ENCODE measurements at places on chromosomes 7 and 10. TPM values are rescaled to one million over a fixed set of nuclear protein-coding genes. Genes with fewer than 3 reads are reported as not detected.

Gene PTPN12
- 166 TPM for total RNA-seq

Gene ZNF425
- total RNA-seq: 3.2 TPM

Gene ACHE
- 0.94 TPM for total RNA-seq

Gene VDAC2
- total RNA-seq: 120 TPM

Gene ASL
- total RNA-seq: 25.7 TPM

Gene RASA4B
- total RNA-seq: 59.3 TPM

Gene ELMO1
- total RNA-seq: 151 TPM

Gene CDK14
- 79.4 TPM for total RNA-seq

Gene TRIM50
- total RNA-seq: 0.71 TPM

Gene GTF2IRD1
- total RNA-seq: 29.5 TPM

Gene AKAP9
- total RNA-seq: 84.5 TPM

Gene NUTM2A
- total RNA-seq: 0.89 TPM

Gene ERCC6
- 33.5 TPM for total RNA-seq

Gene GDF10
- total RNA-seq: 14.4 TPM

Gene DIP2C
- total RNA-seq: 38.7 TPM

Gene MMRN2
- 66.2 TPM for total RNA-seq

Gene TMEM26
- 0.53 TPM for total RNA-seq

Gene CRHR2
- 1.1 TPM for total RNA-seq

Gene MRPS16
- total RNA-seq: 40.6 TPM

Gene SPOCK2
- total RNA-seq: 5.3 TPM

Gene ENTPD1
- total RNA-seq: 28.7 TPM

Gene AKR1C8
- total RNA-seq: 0.94 TPM

Data from sciatic nerve (tissue), 2 donors.